ENCODE measurements at places on chromosomes 7 and 10. TPM values are rescaled to one million over a fixed set of nuclear protein-coding genes. Genes with fewer than 3 reads are reported as not detected.

- no peak for DNase-seq
Observed at GRCh38 chr7:80809545-80809944, 109.3 kb downstream of the SEMA3C start.

- no peak for DNase-seq
Observed at GRCh38 chr7:35411331-35411730, 157.4 kb upstream of the TBX20 start.

- no peak for DNase-seq
Observed at GRCh38 chr10:114713525-114714090, 55.5 kb upstream of the ABLIM1 start.

The RP9 gene
- total RNA-seq: 9.0 TPM

GRCh38 chr7:76071316-76072242, 23.7 kb downstream of the MDH2 start:
- DNase-seq: no peak

DNA sequence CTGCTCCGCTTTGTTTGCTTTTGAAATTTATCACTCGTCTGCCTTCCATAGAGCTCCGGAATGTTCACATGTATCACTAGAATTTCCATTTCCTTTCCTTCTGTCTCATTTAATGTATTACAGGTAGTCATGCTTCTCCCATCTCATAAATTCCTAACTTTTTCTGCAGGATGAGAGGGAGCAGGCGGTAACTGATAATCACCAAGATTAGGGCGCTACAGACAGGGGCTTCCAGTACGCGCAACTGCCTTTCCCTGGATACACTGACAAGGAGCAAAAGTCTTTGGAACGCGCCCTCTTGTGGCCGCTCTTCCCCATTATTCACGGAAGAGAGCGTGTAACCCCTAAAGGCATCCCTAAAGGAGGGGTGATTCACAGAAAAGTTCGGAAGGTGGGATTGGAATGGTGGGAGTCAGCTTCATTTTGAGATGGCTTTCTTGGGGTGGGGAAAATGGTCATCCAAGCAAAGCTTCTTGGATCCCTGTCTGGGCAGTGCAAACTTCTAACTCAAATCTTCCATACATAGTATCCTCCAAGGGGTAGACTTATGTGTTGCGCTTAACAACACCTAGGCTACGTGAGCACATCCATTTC, 6.5 kb downstream of the INHBA start:
- no peak for DNase-seq

GRCh38 chr10:15795036-15795792, 65.1 kb downstream of the MINDY3 start:
- no peak for DNase-seq

All from cerebellum (tissue), 4 donors.